Omental fat pad (tissue), 4 donors: ENCODE measurements at places on chromosomes 11 and 22.

- no peak for DNase-seq
Observed at GRCh38 chr22:36405671-36406538, 18.1 kb upstream of the MYH9 start.

- no peak for DNase-seq
Observed at GRCh38 chr22:36571991-36572390, 43.0 kb upstream of the EIF3D start.

- DNase-seq = no peak
Observed at GRCh38 chr11:129377739-129378138, 2.1 kb downstream of the BARX2 start.

DNA sequence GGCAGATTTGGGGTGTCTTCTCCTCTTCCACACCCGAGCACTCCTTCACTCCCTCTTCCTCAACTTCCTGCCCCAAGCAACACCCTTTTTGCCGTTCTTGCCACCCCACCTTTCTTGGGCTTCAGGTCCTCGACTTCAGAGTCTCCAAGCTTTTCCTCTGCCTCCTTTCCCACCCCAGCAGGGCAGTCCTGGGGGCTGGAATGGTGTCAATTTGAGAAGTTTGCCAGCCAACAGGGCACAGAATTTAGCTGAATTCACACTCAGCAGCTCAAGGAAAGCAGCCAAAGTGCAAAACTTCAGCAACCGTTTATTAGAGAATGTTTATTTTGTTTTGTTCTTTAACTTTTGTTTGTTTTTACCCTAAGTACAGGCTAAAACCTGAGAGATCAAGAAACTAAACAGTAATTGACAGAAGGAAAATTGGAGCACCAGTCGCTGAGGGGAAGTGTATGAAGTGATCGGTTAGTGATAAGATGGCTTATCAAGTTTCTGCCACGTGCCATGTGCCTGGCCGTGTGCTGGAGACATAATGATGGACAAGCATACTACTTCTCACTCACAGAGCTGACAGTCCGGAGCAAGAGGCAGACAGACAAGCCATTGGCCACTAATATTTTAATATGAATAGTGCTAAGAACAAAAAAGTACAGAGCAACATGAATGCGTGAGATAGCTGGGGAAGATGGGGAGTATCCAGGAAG, 44.4 kb downstream of the AHNAK start:
- DNase-seq = no peak

DNA sequence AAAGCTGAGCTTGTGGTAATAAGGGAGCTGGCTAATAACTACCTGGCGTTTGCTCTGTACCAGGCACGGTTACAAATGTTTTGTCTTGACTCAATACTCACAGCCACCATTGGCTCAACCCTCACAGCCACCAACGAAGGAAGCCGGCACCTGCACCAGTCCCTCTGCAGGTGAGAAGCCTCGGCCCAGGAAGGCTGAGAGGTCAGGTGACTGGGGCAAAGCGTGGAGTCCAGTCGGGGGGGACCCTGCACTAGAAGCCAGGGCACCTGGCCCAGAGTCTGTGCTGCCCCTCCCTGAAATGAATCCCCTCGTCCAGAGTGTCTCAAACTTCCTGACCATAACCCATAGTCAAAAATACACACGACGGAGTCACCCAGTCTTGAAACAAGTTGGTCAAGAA, 90.1 kb downstream of the PHF21B start:
- DNase-seq = no peak

DNA sequence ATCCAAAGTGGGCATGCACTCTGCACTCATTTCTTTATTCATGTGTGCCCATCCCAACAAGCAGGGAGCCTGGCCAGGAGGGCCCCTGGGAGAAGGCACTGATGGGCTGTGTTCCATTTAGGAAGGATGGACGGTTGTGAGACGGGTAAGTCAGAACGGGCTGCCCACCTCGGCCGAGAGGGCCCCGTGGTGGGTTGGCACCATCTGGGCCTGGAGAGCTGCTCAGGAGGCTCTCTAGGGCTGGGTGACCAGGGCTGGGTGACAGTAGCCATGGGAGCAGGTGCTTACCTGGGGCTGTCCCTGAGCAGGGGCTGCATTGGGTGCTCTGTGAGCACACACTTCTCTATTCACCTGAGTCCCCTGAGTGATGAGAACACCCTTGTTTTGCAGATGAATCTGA, 129.3 kb upstream of the B3GAT1 start:
- DNase-seq = no peak

DNA sequence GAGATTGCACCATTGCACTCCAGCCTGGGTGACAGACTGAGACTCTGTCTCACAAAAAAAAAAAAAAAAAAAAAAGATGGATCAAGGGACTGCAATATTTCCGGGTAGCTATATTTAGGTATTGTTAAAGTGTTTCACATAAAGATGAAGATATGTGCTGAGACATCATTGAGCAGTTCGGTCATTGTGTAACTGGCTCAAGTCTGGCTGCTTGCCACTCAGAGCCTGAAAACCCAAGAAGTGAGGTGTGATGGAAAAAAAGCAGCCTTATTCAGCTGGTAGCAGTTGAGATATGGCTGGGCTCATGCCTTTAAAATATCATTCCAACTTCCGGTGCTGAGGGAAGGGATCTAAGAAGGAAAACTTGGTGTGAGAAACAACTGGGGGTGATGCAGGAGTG, 46.9 kb downstream of the LUZP2 start:
- no peak for DNase-seq

DNA sequence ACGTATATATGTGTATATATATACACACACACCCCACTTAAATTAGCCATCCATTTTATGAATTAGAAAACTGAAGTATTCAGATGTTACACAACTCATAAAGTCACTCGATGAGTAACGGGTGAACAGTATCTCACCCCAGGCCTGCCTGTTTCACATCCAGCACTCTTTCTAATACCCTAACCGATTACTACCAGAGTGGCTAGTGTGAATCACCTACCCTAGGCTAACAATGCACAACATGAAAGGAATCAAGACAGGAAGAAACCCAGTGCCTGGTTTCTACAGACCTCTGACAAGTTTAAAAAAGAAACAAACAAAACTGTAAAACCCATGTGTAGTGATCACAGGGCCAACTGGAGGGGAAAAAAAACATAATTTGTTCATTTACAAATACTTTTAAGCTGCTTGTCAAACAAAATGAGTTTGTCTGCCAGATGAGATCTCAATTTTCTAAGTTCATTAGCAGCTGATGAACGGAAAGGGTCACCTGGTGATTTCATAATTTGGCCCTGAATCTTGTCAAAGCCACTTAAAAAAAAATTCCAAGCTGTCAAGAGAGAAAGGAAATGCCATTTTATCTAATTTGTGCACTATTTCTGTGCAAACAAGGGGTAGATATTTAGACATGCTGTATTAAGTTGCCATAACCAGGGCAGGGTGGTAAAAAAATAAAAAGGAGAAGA, 134.8 kb downstream of the LARGE1 start:
- DNase-seq = no peak
